CD14-positive monocyte (primary cell): ENCODE measurements at places on chromosomes 1 and 21.

DNA sequence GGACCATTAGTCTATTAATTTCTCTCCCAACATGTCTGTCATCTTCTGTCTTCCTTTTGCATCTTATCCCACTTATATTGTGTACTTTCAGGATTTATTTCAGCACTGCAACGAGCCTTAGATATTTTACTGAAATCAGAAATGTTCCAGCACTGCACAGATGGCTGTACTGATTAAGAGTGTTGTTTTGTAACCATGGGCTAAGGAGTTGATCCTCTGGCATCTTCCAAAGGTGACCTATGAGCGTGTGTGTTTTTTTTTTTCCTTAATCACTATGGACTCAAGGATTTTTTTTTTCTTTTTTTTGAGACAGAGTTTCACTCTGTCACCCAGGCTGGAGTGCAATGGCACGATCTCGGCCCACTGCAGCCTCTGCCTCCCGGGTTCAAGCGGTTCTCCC, 7.1 kb upstream of the DDX59 start:
- DNase-seq, result no peak

DNA sequence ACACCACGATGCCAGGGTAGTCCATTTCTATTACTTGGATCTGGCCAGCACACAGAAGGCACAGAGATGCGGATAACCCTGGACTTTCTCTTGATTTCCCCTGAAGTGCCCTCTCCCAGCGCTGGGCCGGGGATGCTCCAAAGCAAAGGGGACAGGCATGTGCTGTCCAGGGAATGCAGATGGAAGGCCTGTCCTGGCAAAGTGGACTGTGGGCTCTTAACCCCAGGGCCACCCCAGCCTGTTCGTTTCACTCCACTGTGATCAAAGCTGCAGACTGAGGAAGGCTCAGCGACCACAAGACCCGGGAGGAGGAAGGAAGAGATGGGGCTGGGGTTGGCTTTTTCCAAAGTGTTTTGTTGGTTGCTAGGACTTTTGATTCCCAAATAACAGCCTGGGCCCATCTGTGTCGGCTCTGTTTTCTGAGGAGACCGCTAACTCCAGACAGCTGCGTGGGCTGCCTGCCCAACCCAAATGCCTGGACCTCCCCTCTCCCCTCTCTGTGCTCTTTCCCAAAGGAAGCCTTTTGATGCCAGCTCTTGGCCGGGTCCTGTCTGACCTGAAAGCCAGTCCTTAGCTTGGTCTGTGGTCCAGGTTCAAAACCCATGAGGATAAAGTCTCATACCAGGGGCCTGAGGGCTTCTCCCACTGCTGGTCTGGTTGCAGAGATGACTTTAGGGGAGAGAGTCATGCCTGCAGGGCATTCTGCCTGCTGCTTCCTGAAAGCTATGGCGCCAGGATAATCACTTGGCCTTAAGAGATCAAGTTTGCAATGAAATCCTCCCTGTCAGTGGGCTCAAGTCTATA, 119.6 kb upstream of the CD34 start:
- no peak for DNase-seq

DNA sequence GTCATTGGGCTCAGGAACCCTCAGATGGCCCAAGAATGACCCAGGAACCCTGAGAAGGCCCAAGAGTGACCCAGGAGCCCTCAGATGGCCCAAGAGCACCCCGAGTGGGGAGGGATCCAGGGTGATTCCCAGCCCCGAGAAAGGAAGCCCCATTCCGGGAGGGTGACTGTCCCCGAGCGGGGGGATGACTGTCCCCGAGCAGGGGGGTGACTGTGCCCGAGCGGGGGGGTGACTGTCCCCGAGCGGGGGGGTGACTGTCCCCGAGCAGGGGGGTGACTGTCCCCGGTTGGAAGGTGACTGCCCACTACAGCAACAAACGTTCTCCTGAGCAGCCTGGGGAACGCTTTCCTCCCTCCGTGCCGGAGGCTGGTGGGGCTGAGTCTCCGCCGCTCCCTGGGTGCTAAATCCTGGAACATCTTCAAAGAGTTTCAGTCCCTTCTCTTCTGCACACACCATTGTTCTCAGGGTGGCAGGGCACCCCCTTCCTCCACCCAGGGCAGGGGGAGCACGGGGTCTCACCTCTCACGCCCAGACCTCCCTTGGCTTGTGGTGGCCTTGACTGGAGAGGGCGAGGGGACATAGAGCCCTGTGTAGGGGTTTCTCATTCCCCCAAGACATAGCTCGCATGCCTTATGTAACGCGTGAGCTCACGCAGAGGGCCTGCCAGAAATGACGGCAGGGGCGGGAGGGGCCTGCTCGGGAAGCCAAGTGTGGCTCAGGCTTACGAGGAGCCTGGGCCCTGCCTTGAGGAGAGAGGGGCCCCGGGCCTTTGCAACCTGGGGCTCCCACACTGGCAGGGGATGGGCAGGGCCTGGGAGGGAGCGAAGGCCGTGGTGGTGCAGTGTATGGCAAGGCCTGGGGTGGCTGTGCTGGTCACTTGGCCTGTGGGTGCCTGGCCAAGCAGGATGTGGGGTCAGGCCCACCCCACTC, 14.3 kb upstream of the SKI start:
- no peak for DNase-seq

DNA sequence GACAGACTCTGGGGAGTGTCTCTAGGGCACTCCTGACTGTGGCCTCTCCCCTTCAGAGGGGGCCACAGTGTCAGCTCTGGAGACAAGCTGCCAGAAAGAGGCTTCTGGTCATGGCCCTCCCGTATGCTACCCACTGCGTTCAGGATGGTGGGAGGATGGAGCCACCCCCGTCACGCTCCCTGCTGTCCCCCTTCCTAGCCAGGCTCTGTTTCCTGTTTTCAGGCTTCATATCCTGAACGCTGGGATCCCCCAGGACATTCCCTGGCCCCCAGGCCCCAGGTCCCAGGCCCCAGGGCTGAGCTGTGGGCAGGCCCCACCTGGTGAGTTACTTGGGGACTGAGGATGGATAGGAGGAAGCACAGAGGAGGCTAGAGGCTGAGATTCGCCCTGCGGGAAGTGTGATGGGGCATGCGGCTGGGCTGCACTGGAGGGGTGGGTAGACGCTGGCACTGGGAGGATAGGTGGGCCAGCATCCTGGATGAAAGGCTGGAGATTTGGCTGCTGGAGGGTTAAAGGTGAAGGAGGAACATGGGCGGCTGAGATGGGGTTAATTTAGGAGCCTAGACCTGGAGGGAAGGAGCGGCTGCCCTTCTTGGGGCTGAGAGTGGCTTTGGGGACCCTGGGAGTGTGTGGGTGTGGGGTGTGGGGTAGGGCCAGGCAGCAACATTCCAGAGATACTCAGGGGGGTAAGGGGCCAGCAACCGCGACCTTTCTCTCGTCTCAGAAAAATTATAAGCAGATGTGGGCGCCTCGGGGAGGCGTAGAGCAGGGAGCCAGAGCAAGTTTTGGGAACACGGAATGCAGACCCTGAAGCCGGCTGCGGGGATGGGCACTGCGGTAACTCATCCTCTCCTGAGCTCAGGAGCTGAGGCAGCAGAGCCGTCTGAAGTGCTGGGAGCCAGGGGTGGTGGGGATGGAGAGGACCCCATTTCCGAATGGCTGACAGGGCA, 8.7 kb downstream of the PEAR1 start:
- no peak for DNase-seq

GRCh38 chr1:230077436-230078213, 10.6 kb downstream of the GALNT2 start:
- no peak for DNase-seq

DNA sequence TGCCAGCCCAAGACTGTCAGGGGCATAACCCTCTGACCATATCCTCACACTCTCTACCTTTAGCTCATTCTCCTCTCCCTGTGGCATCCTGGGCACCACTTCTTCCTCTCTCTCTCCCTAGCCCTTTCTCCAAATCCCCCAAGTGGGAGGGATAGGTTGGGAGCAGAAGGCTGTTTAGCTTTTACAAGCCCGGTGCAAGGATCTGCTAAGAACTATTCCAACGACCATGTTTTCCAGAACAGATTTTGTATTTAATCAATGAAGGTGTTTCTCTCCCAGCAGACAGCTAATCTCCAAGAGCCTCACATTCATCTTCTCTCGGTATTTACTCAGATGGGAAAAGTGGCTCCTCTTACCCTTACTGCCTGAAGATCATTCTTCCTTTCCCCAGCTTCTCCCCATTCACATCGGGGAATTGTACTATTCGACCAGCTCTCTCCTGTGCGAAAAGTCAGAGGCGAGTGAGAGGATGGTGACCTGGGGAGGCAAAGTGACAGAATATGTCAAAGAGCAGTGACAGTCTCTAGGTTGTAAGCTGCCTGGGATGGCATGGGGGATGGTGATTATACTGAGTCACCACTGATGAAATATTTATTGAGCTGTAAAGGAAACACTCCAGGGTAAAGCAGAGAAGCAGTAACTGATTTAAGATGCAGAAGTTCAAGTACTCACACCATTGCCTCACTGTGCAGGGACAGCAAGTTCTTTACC, 47.0 kb upstream of the RBM15 start:
- no peak for DNase-seq

DNA sequence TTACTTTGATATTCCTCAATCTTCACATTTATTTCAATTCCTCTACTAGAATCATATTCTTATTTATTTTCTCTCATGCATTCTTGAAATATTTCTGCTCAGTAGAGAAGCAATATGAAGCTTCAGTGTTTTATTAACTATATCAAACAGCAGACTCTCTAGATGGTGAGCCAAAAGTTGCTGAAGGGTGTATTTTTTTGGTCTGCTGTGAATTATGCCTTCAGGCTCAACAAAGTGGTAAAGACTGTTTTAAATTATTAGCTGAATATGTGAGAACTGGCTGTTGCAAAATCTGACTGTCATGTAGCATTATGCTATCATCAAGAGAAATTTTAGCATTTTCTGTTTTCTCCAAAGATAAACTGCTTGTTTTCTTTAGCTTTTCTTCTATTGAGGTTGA, 24.9 kb upstream of the CDC42BPA start:
- no peak for DNase-seq

DNA sequence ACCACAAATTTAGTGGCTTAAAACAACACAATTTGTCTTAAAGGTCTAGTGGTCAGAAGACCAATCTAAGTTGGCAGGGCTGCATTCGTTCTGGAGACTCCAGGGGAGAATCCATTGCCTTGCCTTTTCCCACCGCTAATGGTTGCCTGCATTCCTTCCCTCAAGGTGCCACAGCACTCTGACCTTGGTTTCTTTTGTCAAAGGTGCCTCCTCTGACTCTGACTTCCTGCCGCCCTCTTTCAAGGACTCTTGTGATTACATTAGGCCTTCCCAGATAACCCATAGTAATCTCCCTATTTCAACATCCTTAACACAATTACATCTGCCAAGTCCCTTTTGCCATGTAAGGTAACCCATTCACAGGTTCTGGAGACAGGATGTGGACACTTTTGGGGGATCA, 145.3 kb downstream of the S1PR1 start:
- DNase-seq, result no peak

- no peak for DNase-seq
Measured at GRCh38 chr1:154556422-154556821, 2.0 kb downstream of the UBE2Q1 start.

DNA sequence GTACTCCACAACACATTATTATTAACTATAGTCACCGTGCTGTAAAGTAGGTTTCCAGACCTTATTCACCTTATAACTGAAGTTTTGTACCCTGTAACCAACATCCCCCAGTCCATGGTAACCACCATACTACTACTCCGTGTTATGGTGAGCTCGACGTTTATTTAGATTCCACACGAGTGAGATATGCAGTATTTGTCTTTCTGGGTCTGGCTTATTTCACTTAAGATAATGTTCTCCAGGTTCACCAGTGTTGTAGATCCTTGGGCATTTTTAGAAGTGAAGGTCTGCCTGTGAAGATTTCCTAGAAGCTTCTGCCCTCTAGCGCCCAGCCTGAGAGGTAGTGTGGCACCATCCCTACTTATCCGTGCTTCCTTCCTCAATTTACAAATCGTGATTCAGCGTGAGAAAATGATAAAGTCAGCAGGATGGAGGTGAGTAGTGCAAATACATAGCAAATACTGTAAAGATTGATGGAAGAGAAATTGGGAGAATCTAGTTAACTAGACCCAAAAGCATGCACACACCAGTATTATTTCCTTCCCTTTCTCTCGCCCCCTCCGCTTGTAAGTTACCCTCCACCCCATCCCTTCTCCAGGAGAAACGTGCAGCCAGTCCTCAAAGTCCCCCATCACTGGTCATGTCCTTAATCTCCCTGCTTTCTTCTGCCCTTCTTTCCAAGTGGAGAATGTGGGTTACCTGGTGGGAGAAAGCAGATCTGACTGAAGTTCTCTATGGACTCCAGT, 36.0 kb upstream of the DISC1 start:
- peak; percentile 59 for DNase-seq

DNA sequence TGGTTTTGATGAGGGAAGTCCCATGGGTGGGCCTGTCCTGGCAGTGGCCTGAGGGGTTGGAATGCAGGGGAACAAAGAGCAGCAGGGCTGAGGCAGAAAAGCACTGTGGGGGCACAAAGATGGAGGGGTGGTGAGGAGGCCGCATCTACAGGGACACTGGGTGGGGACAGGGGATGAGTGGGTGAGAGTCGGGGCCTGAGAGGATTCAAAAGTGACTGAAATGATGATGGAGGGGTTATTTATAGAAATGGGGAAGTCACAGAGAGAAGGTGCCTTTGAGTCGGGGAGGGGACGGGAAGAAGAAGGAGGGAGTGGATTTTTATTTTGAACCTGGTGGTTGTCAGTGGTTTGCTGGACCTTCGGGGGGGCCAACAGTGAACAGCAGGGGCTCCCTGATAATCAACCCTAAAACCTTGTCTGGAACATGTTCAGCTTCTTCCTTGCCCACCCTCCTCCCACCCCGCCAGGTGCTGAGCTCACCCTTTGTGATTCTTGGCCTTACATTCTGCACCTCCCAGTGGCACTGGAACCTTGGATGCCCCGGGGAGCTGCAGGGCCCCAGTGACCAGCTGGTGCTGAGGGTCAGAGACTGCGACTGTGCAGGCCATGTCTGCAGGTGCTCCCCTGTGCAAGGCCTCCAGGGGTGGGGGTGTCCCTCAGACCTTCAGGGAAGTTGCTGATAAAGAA, 42.9 kb downstream of the IER5 start:
- peak; percentile 77 for DNase-seq

DNA sequence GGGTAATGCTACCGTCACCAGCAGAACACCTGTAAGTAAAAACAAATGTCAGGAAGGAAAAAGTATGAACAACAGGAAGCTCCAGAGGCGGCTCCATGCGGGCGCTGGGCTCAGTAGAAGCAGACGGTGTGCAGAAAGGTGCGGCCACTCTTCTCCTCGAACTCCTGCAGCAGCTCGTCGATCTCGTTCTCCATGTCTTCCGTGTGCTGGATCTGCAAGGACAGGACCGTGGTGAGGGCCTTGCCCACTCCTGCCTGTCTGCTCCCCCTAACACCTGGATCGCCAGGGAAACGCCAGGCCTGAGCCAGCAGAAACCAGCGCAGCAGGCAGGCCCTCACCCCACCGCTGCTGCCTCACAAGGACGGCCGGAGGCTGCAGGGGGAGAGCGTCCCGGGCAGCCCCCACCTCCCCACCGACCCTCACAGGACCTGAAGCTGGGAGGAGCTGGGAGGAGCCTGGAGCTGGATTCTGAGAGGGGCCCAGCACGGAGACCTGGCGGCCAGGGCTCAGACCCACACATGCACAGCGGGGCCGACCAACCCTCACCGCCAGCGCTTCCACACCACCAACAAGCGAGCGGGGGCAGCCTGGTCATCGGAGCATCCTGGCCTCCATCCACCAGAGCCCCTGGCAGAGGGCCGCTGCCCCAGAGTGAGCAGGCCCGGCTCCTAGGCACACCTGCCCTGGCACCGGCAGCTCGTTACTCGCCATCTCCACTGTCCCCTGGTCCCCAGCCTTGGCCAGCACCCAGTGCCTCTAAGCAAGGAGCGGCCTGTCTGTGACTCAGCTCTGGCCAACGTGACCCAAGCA, 1.7 kb upstream of the TMEM240 start:
- no peak for DNase-seq
